ENCODE measurements at places on chromosomes 7 and 10. TPM values are rescaled to one million over a fixed set of nuclear protein-coding genes. Genes with fewer than 3 reads are reported as not detected.

- no peak for DNase-seq
Observed at GRCh38 chr10:93715345-93715744, 13.0 kb upstream of the FRA10AC1 start.

- DNase-seq, result no peak
Observed at GRCh38 chr10:34789966-34790506, 25.1 kb downstream of the PARD3 start.

GRCh38 chr7:159145490-159145855, 806 bp upstream of the VIPR2 start:
- DNase-seq, result no peak

DNA sequence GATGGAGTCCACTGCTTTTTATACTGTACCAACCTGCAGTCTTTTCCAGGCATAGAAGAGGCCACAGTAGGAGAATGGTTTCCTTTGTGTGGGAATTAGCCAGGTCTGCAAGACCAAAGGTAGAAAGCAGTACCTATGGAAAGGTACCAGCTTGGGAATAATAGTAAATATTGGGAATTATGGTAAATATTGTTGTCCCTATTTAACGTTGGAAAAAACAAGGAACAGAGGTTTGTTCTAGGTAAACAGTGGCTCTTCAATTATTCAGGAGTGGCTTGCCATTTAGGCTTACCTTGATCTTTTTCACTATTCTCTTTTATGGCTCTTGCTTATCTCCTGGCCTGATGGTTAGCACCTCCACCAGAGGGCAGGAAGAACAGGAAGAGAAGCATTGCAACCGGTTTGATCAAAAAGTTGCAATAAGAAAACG, 43.9 kb upstream of the GSAP start:
- no peak for DNase-seq

Gene TLX1
- not detected for total RNA-seq

Measured in occipital lobe (tissue), 3 donors.